ENCODE measurements at places on chromosomes 7 and 10.

DNA sequence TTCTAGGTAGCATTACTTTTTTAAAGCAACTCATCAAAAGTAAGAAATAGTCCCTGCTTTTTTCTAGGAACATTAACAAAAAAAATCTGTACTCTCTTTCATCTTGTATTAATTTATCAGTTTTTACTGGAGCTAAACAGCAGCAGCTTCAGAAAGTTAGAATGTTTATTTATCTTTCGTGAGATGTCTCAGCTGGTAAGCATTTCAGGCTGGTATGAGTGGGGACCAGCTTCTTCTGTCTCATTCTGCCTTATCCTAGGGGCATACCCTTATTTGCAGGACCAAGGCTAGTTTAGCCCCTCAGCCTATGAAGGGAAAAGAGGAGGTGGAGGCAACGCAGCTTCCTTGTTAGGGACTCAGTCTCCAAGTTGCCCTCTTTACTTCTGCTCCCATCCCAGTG lies 35.1 kb downstream of the LANCL2 start:
- no peak for DNase-seq

DNA sequence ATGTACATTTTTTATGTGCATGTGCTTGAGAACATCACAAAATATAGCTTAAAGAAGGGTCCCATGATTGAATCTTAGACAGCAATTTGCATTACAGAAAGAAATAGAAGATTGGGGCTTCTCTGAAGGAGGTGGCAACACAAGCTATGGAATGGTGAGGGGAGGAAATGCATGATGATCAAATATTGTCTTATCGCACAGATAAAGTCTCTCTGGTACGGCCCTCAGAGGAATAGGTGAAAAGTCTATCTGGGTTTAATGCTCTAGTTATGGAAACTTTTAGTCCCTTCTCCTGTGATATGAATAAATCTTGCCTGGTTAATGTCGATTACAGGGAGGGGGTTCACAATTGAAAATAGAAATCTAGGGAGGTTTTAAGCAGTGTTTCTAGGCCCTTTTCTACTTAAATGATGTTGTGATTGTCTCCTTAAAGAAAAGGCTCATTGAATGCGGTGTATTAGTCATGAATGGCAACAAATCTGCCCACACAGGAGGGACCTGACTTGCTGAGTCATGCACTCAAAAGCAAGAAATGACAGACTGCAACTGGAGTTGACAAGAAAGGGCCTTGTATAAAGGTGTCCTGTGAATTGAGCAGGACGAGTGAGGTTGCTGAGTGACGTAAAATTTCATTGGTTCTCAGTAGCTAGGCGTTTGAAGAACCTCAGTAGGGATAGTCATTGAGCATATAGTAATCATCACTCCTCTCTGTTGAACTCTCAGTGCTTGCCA lies 133.4 kb upstream of the CSTF2T start:
- peak; percentile 8 for DNase-seq

- DNase-seq, result no peak
These were observed 350.0 kb downstream of the CRPPA start for GRCh38 chr7:16071246-16071857.

GRCh38 chr10:48241332-48241731 lies 33.2 kb downstream of the FRMPD2 start:
- DNase-seq, result no peak

DNA sequence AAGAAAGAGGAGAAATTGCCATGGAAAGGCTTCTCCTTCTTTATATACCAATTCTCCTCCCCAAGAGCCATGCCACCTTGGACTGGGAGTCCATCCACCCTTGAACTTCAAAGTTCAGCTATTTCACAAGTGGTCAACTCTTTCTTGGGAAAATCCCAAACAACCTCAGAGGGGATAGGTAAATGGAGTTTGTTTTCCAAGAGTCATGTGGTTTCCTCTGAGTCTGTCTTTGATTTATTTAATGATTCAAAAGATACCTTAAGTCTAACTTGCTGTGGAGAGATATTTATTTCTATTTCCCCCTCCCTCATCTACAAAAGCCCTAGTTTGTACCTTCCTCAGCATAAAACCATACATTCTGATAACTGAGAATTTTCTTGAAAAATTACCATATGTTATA lies 758.6 kb upstream of the IGFBP3 start:
- DNase-seq, result no peak

DNA sequence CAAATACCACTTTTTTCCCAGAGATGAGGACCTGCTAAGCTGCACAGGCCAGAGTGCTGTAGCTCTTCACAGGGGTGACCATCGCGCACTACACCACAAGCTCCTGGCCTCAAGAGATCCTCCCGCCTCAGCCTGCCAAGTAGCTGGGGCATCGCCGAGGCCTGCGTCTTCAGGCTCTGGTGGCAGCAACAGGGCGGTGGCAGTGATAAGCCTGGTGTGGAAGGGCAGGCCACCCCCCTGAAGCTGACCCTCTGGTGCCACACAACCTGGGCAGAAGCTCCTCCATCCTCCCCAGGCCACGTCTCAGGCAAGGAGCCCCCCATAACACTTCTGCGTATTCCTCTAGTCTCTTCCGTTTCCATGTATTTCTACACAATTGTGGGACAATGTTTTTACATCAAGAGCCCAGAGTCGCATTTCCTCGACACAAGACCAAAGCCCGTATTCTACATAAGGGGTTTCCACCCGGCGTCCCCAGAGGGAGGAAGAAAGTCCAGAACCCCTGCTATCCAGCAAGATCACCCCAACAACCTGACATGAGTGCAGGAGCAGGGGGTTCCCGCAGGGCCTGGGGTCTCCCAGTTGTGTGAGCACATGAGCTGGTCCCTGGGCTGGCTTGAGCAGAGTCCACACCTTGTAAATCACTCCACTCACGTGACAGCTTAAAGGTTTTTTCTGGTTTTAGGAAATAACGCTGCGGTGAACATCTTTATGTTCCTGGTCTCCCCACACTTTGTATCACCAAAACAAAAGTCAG lies 37.6 kb upstream of the NCAPG2 start:
- no peak for DNase-seq

- DNase-seq, result no peak
These were observed 211.9 kb downstream of the CXCL12 start for GRCh38 chr10:44172883-44173607.

DNA sequence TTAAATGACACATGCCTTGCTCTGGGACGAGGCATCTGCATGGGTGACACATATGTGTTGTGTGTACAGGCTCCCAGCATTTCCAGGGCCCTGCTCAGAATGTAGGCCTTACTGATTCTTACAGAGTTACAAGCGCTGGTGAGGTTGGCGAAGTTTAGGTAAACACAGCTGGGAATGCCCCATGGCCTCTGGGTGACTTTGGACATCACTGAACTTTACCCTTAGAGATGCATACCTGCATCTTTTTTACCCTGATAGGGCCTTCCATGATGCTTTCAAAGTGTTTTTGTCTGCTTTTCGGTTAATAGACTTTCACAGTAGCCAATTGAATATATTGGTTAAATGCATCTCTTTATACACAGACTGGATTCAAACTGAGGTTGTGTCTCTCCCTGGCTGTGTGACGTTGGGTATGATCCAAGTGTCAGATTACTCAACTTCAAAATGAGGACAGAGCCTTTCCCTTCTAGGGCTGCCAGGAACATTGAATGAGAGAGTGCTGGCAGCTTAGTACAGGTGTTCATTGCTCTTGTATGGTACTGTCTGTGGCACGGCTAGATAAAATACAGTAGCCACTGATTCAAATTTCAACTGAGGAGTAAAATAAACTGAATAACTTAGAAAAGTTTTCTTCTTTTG lies 29.5 kb downstream of the EGFR start:
- DNase-seq, result no peak

DNA sequence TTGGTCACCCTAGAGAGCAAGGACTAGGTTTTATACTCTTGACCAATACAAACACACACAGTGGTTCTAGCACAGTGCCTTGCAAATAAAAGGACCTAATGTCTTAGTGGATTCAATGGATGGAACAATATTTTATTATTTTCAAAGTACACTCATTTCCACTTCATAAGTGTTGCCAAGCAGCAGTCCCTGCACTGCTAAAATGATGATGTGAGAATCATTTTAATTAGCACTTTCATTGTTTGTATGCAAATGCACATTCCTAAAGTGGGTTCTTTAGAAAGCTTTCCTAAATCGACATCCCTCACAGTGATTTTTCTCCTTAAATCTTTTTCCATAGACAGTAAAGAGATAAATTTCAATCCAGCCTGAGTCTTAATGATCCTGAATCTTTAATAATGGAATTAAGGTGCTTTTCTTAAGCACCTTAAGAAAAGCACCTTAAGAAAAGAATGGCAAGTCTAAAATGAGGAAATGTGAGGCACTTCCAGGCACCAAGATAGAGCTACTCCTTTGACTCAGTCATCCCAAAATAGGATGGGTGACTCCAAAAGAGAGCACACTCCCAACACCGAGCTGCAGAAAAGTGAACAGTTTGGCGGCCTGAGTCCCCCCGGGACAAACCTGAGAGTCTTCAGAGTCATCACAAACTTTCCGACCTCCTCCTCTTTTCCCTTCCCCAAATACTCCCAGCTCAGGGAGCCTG lies 84.5 kb downstream of the SORBS1 start:
- DNase-seq, result no peak

- DNase-seq, result no peak
These were observed 977.2 kb downstream of the LRMDA start for GRCh38 chr10:76408646-76409045.

GRCh38 chr7:101248276-101248675 lies 3.4 kb upstream of the FIS1 start:
- DNase-seq, result no peak

DNA sequence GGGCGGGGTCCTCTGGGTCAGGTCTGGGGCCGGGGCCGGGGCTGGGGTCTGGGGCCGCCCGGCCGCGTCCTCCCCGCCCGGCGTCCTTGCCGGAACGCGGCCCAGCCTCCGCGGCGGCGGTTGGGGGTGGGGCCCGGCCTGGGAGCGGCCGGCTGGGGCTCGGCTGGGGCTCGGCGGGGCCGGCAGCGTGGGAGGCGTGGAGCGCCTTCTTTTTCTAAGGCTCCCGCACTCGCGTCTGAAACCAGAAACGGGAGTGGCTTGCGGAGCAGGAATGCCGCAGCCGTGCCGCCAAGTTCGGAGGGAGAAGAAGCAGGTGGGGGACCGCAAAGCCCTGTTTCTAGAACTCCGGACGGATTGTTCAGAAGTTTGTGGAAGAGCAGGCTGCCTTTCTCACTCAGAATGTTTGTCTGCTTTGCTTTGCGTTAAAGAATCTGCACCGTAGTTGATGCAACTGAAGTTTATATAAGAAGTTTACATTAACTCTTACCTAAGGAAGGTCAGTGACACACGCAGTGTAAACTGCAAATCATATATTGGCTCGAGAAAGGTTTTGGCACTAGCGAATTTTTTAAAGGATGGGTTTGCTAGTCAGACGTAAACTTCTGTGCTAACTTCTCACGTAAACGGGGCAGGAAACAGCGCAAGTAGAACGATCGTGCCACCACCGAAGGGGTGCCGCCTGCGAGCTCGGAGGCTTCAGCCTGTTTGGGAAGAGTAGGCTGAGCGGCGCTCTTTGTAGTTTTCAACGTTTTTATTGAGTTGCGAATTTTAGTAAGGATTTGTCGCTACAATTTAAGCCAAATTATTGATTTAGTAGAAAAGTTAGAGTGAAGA lies 729 bp downstream of the DNAJB6 start:
- DNase-seq, result no peak

DNA sequence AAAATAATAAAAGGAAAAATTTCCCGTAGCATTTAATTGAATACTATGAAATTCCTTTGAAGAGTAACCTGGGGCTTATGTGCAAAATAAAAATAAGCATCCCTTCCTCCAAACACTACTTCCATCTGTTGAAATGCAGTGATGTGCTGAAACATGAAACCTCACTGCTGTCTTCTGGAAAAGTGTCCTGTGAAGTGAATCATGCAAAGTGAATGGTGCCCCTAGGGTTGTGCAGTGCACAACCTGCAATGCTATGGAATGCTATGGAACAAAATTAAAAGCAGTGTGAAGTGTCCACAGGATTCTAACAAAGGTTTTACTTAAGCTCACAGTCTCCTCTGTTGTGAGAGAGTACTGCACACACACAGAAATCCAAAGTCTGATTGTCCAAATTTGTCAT lies 480.9 kb downstream of the ETV1 start:
- no peak for DNase-seq

- DNase-seq, result no peak
These were observed 118.4 kb upstream of the WDR11 start for GRCh38 chr10:120732643-120733313.

DNA sequence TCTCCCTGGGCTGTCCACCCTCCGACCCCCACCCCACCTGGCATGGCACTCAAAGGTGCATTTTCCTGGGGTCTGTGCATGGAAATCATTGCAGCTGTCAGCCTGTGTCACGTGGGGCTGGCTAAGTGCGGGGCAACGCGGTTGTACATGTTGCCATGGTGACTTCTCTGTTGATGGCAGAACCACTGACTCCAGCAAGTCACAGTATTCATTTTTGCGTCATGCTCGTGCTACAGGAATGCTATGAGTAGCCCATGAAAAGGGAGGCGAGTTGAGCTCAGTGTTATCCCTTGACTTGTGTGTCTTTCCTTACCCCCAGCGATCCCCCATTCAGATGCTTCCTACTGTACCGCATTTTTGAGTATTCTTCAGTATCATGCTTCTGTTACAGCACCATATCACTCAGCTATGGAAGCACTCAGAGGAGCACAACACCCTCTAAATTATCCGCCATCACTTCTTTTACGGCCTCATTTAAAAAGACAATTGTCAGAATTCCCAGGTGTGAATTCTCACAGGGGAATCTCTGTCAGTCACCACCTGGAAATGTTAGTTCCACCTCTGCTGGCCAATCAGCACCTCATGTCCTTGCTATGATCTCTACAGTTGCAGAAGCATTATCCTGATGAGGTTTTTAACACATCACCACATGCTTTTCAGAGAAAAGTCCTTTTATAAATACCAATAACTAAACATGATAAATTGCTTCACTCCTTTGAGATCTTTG lies 194.4 kb upstream of the C7orf33 start:
- DNase-seq, result no peak

DNA sequence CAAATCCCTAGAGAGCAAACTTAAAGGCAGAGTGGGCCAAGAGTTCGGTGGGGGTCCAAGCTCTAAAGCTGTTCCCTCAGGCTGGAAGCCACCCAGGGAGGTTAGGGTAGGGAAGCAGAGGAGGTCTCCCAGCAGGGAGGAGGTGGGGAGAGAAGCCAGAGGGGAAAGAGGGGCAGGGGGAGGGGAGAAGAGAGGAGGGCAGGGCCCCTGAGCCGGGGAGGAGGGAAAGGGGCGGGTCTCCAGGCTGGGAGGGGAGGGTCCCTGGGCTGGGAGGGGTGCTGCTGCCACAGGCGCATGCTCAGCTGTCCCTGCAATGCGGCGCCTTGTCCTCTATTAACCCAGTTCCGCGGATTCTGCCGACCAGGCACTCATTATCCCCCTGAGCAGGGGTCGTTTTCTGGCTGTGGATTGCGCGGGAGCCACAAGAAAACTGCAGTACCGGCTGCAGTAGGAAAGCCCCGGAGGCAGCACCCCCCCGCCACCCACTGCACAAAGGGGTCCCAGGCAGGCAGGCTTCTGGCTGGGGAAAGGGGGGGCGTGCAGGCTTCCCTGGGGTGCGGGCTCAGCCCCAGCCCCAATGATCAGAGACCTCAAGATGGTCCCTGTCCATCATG lies 49.3 kb downstream of the CAMK2B start:
- DNase-seq, result no peak

GRCh38 chr7:80165177-80165576 lies 30.5 kb downstream of the GNAI1 start:
- DNase-seq, result no peak

Measured in brain pericyte (primary cell).